ENCODE measurements at places on chromosomes 1 and 21. TPM values are rescaled to one million over a fixed set of nuclear protein-coding genes. Genes with fewer than 3 reads are reported as not detected.

The SDC3 gene
- 0.05 TPM for total RNA-seq

The SYCP1 gene
- not detected for total RNA-seq

The MR1 gene
- 32.7 TPM for total RNA-seq

The PLEKHA6 gene
- not detected for total RNA-seq

The SYNC gene
- not detected for total RNA-seq

The PTPN22 gene
- 65.8 TPM for total RNA-seq

The CYP2J2 gene
- total RNA-seq: 0.94 TPM

The LCE3D gene
- total RNA-seq: not detected

Data from activated naive CD4-positive, alpha-beta T cell treated with anti-CD3 and anti-CD28 coated beads, Interleukin-2, amount 10 ng/mL, durations not matched to agents 5 hours and 36 hours (primary cell).